ENCODE measurements at places on chromosomes 5 and 9.
A peak's percentile ranks its signal among the peaks of the same experiment; 100 is the strongest.

- no peak for DNase-seq
- no peaks in the 10 kb centered on the region for H3K27me3 ChIP-seq
- H3K27ac ChIP-seq = no peak overlapping the region
- H3K36me3 ChIP-seq = no peaks in the 10 kb centered on the region
- H3K4me1 ChIP-seq = peaks cover 8% of the 10 kb centered on the region
- H3K4me3 ChIP-seq = no peak overlapping the region
These were observed 180.6 kb downstream of the FGF18 start for GRCh38 chr5:171599957-171600612.

DNA sequence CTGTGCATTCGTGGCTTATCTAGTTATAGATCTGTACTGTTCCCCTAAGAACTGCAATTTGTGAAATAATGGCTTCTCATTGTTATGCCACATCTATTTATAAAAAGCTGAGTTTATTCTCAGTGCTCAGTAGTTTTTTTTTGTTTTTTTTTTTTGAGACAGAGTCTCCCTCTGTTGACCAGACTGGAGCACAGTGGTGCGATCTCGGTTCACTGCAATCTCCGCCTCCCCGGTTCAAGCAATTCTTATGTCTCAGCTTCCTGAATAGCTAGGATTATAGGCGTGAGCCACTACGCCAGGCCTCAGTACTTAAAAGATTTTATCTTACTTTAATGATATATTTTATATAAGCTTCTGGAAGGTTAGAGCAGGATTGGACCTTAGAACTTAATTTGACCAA, 19.0 kb downstream of the SEC61B start:
- H3K27ac ChIP-seq = no peak overlapping the region
- no peak overlapping the region for H3K4me3 ChIP-seq
- no peak for DNase-seq
- H3K4me1 ChIP-seq = peaks cover 17% of the 10 kb centered on the region

DNA sequence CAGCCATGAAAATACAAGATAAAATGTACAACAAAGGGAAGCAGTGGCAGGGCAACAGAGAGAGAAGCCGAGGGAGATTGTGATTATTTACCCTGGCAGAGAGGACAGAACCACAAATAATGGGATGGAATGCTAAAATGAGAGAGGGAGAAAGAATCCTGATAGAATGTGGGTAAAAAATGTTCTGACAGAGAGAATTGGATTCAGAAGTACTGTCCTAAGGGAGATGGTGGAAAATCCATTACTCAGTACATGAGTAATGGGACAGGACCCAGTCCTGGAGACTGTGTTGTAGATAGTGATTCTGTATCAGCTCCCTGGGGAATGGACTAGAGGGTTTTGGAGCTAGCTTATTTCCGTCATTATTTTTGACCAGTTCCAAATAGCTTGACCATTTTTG, 831.5 kb downstream of the MAT2B start:
- H3K27me3 ChIP-seq = no peaks in the 10 kb centered on the region
- no peaks in the 10 kb centered on the region for H3K4me1 ChIP-seq
- no peak for DNase-seq
- no peak overlapping the region for H3K4me3 ChIP-seq
- H3K36me3 ChIP-seq = no peaks in the 10 kb centered on the region

- no peaks in the 10 kb centered on the region for H3K36me3 ChIP-seq
- peaks cover 90% of the 10 kb centered on the region for H3K4me1 ChIP-seq
- H3K27ac ChIP-seq = peak overlapping the region; percentile 90
- DNase-seq = no peak
- H3K4me3 ChIP-seq = no peak overlapping the region
These were observed 4.1 kb downstream of the HBEGF start for GRCh38 chr5:140342287-140342686.

DNA sequence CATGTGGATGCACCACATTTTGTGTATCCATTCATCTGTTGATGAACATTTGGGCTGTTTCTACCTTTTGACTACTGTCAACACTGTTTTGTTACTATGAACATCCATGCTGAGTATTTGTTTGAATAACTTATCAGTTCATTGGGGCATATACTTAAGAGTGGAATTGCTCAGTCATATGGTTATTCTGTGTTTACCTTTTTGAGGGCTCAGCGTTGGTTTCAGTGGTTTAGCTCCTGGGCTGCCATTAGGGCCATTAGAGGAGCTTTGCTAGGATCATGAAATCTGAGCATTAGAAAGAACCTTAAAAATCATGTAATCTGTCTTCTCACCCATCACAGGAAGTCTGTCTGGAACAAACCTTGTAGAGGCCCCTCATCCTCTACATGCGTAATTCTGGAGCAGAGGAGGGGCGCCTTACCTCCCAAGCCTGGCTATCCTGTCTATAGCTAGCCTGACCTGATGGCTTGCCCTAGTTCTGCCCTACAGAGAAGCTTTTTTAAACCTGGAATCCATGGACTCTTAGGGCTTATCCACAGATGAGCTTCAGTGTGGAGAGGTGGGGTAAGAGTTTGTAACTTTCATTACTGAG, 92.9 kb downstream of the PDZD2 start:
- no peak overlapping the region for H3K4me3 ChIP-seq
- no peaks in the 10 kb centered on the region for H3K36me3 ChIP-seq
- no peak for DNase-seq
- no peaks in the 10 kb centered on the region for H3K27me3 ChIP-seq

- H3K27ac ChIP-seq = peak overlapping the region; percentile 2
- no peak overlapping the region for H3K4me3 ChIP-seq
- no peak for DNase-seq
- no peaks in the 10 kb centered on the region for H3K36me3 ChIP-seq
These were observed 73.6 kb downstream of the FBXL7 start for GRCh38 chr5:15573590-15573989.

DNA sequence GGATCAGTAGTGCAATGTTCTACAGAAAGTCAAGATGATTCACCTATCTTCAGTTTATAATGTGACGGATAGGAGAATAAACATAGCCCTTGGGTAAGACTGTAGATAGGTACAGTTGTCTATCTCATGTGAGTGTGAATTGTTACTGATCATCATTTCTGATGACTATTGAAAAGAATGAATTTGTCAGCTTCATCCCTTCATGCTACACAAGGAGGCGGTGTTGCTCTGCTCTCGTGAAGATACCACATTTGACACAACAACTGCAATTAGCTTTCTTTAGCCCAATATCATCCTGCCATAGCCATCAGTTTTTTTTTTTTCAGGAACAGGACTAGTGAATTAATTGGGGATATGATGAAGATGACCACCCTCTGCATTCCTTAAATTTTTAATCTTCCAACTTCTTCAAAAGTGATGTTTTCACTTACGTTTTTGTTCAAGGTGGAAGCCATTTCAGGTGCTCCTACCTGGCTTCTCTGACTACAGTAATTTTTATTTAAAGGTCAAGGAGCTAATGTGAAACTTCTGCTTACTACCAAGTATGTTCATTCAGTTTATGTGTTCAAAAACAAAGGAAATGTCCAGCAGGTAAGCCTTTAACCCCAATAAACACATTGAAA, 152.9 kb upstream of the MOCS2 start:
- no peaks in the 10 kb centered on the region for H3K27me3 ChIP-seq
- no peaks in the 10 kb centered on the region for H3K4me1 ChIP-seq
- no peaks in the 10 kb centered on the region for H3K36me3 ChIP-seq
- H3K4me3 ChIP-seq = no peak overlapping the region
- no peak overlapping the region for H3K27ac ChIP-seq

DNA sequence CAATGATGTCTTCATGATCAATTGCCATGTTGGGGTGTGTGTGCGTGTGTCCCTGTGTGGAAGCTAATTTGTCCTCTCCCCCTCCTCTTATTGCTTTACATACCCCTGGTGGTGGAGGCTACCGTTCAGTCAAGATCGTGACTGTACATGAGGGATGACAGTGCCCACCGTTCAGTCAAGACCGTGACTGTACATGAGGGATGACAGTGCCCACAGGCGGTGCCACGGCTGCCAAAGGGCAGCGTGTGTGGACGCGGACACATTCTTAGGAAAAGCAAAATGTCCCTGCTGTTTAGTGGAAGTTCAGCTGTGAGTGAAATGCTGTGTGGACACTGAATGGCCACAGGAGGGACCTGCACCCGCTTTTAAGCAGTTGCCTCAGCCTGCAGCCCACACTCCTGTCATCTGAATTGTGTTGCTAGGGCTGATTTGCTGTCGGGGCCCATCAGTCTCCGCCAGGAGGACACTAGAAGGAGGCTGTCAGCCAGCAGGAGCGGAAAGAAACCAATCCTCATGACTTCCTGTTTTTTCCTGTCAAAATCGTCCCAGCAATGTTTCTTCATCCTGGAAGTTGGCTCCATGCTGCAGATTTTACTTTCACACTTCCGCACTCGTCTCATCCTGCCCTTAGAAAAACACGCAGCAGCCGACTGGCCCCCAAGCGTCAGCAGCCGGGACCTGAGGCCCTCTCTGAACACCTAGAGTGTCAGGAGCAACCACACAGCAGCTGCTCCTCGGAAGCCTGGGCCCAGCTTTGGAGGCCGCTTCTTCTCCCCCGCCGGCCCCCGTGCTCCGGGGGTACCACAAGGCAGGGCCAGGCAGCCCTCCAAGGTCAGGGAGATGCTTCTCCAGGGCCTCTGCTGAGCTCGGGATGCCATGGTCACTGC, 9.1 kb downstream of the OR2V1 start:
- no peak for DNase-seq
- H3K27ac ChIP-seq = no peak overlapping the region
- H3K27me3 ChIP-seq = peaks cover 49% of the 10 kb centered on the region

DNA sequence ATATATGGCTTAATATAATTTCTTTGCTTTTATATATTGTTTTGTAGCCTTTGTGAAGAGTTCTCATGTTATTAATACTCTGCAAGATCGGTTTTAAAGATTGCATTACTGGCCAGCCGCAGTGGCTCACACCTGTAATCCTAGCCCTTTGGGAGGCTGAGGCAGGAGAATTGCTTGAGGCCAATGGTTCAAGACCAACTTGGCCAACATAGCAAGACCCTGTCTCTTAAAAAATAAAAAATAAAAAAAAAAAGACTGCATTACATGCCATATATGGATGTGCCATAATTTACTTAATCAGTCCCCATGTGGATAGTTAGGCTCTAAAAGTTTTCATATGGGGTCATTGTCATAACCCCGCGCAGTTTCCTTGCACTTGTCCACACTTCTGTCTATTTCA, 31.0 kb upstream of the TNFAIP8 start:
- H3K27me3 ChIP-seq = no peaks in the 10 kb centered on the region
- DNase-seq = no peak
- peak overlapping the region; percentile 33 for H3K4me3 ChIP-seq
- peaks cover 32% of the 10 kb centered on the region for H3K4me1 ChIP-seq
- H3K27ac ChIP-seq = peak overlapping the region; percentile 55

DNA sequence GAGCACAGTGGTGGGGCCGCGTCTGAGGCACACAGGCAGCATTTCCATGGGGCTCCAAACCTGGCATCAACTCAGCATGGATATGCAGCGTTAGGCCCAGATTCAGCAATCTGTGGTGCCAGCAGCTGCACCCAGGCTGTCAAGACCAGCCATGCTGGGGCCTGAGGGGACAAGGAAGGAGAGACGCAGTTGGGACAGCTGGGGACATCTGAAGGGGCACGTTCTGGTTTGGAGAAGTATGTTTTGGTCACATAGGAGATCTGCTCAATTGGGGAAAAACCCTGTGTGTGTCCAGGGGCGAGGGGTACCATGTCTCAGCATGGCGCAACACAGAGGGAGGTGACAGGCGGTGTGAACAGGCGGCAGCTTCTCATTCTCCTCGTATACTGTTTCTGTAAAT, 66.6 kb upstream of the ECM2 start:
- no peak overlapping the region for H3K4me3 ChIP-seq
- H3K4me1 ChIP-seq = peaks cover 60% of the 10 kb centered on the region
- no peak for DNase-seq
- H3K27me3 ChIP-seq = no peaks in the 10 kb centered on the region

GRCh38 chr9:97059626-97060025, 20.7 kb upstream of the CTSV start:
- H3K36me3 ChIP-seq = no peaks in the 10 kb centered on the region
- H3K4me1 ChIP-seq = no peaks in the 10 kb centered on the region
- H3K27ac ChIP-seq = no peak overlapping the region
- peaks cover 4% of the 10 kb centered on the region for H3K27me3 ChIP-seq
- H3K4me3 ChIP-seq = no peak overlapping the region
- DNase-seq = no peak

- peaks cover 45% of the 10 kb centered on the region for H3K27me3 ChIP-seq
- H3K36me3 ChIP-seq = no peaks in the 10 kb centered on the region
- no peak for DNase-seq
- H3K4me1 ChIP-seq = no peaks in the 10 kb centered on the region
- no peak within 1 kb of the TSS for H3K27ac ChIP-seq
- H3K4me3 ChIP-seq = peak within 1 kb of the TSS; percentile 27
These were observed at the start of gene PCDHB2 for GRCh38 chr5:141094481-141095262. TSS of gene PCDHB2 (plus strand) at chr5:141094615. CDS start at chr5:141094791, 176 bp downstream.

GRCh38 chr9:104173067-104173466, 79.0 kb downstream of the SMC2 start:
- DNase-seq = no peak
- H3K4me1 ChIP-seq = no peaks in the 10 kb centered on the region
- no peak overlapping the region for H3K27ac ChIP-seq
- H3K36me3 ChIP-seq = no peaks in the 10 kb centered on the region

- no peak overlapping the region for H3K4me3 ChIP-seq
- H3K36me3 ChIP-seq = no peaks in the 10 kb centered on the region
- peaks cover 26% of the 10 kb centered on the region for H3K27me3 ChIP-seq
- no peak overlapping the region for H3K27ac ChIP-seq
These were observed 7.7 kb upstream of the CEP72 start for GRCh38 chr5:604391-604831.
